Mononuclear cell (primary cell): ENCODE measurements at places on chromosomes 13 and 19. TPM values are rescaled to one million over a fixed set of nuclear protein-coding genes. Genes with fewer than 3 reads are reported as not detected.

The SOX1 gene
- not detected for total RNA-seq

The ONECUT3 gene
- total RNA-seq, result not detected

The SLC8A2 gene
- not detected for total RNA-seq

The TOMM40 gene
- total RNA-seq, result 23.4 TPM

The RFPL4AL1 gene
- total RNA-seq, result not detected

The CEBPA gene
- 19.8 TPM for total RNA-seq

The WDR62 gene
- total RNA-seq, result 1.4 TPM

The LILRA1 gene
- total RNA-seq, result 18.5 TPM
